Cerebellum (tissue), 4 donors: ENCODE measurements at places on chromosomes 3 and 15. TPM values are rescaled to one million over a fixed set of nuclear protein-coding genes. Genes with fewer than 3 reads are reported as not detected.

LXN gene
- 5.0 TPM for total RNA-seq

SLC22A13 gene
- 1.4 TPM for total RNA-seq

PAK6 gene
- 3.7 TPM for total RNA-seq

ALPK3 gene
- total RNA-seq: 2.3 TPM

C3orf33 gene
- 5.4 TPM for total RNA-seq
